ENCODE measurements at places on chromosomes 3 and 15. TPM values are rescaled to one million over a fixed set of nuclear protein-coding genes. Genes with fewer than 3 reads are reported as not detected.

GRCh38 chr3:62090066-62090465, 283.3 kb downstream of the FEZF2 start:
- DNase-seq, result no peak

DNA sequence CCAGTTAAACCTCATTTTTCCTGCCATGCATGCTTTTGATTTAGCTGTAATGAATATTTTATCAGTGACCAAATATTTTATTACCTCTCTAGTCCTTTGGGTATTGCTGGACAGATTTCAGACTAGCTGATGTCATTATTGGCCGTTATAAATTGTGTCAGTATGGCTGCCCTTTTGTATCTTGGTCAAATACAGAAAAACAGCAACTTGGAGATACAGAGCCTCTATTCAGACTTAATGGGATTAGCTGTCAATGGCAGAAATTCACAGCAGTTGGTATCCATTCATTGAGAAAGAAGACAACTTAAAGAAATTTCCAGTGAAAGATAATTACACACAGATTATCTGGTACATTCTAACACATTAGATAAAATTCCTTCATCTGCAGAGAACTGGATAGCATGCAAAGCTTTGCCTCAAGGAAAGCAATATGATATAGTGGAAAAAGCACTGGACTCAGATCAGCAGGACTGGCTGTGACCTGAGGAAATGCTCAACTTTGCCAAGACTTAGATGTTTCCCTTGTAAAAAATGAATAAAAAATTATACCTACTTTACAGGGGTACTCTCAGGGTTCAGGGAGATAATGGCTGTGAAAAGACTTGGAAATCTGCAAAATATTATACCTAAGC, 20.8 kb downstream of the COL6A6 start:
- DNase-seq, result no peak

GRCh38 chr3:79314962-79315361, 452.8 kb downstream of the ROBO1 start:
- DNase-seq, result no peak

DNA sequence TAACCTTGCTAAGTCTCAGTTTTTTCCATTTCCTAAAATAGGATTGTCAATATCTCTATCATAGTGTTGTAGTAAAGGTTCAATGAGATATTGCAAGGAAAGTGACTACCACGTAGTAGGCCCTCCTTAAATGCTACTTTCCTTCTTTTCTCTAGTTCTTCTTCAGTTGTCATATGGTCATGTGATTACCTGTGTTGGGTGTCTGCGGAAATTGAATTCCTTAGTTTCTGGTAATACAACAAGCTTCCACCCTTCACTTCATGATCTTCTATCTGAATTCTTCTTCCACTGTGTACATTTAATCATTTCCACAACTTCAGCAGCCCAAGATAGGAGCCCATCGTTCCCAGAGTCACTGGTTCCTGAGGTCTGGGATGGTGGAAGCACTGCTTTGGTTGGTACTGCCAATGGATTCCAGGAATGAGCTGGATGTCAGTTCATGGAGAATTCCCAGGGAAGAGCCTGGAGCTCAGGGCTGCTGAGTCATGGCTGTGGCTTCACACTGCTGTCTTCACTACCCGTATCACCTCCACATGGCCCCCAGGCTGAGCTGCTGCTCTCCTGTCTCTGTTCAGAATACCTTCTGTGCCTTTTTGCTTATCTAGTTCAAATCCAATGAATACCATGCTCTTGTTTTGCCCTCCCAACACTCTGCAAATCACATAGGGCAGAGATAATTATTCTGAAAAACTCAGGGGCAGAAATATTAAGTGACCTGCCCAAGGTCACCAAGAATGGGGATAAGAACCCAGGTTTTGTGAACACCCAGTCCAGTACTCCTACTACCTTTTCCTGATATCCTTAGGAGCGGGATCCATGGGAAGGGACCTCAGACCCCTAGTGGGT, 98.6 kb downstream of the RPL39L start:
- no peak for DNase-seq

TGM5 gene
- polyA plus RNA-seq, result not detected

SLC28A2 gene
- 0.46 TPM for polyA plus RNA-seq

RLBP1 gene
- not detected for polyA plus RNA-seq

RPL15 gene
- polyA plus RNA-seq, result 2,318 TPM

ZNF774 gene
- 4.2 TPM for polyA plus RNA-seq

NIT2 gene
- polyA plus RNA-seq, result 122 TPM
